ENCODE measurements at places on chromosomes 3 and 15.
A peak's percentile ranks its signal among the peaks of the same experiment; 100 is the strongest.

DNA sequence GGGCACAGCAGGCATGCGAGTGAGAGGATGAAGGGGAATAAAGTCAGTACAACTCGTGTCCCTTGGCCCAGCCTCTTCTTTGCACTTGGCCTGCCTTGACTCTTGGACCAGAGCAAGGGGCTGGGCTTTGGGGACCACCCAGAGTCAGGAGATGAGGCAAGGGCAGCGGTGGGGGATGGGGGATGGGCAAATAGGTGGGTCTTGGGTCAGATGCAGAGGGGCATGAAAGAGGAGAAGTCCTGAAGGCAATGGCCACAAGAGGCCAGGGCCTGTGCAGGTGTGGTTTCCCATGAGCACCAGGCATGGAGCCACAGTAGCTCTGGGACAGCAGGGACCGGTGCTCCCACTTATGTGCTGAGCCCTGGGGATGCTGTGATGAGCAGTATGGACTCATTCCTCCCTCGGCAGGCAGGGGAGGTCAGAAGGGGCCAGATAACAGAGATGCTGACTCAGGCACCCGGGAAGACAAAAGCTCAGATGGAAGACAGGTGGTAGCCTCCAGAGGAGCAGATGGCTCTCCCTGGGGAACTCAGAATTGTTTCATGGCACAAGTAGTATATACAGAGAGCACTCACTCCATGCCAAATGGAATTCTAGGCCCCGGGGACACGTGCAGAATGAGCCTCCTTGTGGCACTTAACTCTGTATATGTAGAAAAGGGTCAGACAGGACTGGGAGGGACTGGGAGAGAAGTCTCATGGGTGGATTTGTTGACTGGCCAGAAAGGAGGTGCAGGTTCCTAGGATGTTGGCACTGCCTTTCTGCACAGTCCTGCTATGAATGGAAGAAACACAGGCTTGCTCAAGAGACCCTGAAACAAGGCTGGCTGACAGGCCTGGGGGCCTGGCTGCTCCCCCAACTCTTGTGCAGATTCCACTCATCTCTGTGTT, 14.3 kb downstream of the ZBTB47 start:
- no peak for DNase-seq

GRCh38 chr3:183698756-183699155, 1.2 kb downstream of the YEATS2 start:
- peak; percentile 16 for DNase-seq

GRCh38 chr15:63037976-63038720, 4.4 kb upstream of the TPM1 start:
- no peak for DNase-seq

GRCh38 chr3:69085168-69085832, 563 bp downstream of the ARL6IP5 start:
- peak; percentile 9 for DNase-seq

DNA sequence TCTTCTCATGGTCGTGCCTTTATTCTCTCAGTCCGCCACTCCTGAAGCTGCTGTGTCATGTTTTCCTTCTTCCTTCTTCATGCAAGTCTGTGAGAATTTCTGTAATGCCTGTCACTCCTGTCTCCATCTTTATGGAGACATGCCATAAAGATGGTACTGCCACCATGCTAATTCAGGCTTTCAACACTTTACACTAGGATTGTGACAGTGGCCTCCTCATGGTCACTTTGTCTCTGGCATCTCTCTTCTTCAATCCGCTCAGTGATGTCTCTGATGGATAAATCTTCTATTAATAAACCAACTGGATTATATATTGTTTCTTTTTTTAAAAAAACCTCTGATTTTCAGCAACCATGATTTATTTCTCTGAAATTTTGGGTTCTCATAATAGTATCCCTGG, 18.1 kb downstream of the PPM1L start:
- no peak for DNase-seq

- no peak for DNase-seq
These were observed 131.3 kb upstream of the PTX3 start for GRCh38 chr3:157305392-157305791.

- no peak for DNase-seq
These were observed 357.9 kb downstream of the LSAMP start for GRCh38 chr3:116087426-116087825.

- DNase-seq: no peak
These were observed 427.2 kb downstream of the ZIC1 start for GRCh38 chr3:147836330-147836729.
